ENCODE measurements at places on chromosomes 3 and 15.

DNA sequence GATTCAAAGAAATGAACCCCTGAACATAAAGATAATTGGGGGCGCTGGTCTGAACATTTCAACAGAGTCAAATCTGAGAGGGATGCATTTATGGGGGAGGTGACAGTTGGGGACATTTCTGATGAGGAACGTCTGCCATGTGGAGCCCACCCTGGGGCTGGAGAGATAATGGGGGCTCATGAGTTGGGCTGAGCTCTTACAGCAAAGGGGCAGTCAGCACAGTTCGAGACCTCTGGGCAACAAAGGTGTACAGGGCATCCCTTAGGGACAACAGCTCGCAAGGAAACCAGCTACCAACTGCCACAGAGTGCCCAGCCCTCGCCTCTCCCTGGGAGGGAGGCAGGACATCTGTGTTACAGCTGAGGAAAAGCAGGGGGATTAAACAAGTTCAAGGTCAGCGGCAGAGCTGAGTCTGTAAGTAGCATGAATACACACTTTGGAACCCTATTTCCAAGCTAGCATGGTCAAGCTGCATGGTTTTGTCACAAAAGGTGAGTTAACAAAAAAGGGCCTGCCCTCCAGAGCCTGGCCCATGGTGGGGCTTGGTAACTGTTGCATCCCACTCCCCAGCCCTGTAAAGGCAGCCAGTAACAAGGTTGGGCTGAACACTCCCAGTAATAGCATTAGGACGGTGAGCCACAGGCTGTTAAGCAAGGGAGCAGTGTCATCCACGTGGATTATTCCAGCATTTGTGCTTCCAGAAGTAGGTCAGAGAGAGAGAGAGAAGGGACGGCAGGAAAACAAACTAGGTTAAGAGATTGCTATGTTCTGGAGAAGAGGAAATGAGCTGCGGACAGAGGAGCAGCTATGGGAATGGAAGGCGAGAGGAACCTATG lies 4.3 kb downstream of the GNB5 start:
- no peak for DNase-seq

- no peak for DNase-seq
These were observed 327.5 kb downstream of the RORA start for GRCh38 chr15:60901647-60902046.

DNA sequence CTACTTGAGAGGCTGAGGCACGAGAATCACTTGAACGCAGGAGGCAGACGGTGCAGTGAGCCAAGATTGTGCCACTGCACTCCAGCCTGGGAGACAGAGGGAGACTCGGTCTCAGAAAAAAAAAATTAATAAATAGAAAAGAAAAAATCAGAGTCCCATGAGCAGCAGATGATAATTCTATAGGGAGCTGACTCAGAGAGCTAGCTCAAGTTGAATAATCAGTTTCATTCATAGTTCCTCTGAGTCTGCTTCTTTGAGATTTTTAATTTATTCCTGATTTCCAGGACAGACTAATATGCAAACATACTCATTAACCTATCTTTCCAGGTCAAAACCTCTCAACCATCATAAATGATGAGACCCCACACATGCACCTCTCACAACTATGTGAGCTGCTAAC lies 55.0 kb upstream of the PTX3 start:
- no peak for DNase-seq

DNA sequence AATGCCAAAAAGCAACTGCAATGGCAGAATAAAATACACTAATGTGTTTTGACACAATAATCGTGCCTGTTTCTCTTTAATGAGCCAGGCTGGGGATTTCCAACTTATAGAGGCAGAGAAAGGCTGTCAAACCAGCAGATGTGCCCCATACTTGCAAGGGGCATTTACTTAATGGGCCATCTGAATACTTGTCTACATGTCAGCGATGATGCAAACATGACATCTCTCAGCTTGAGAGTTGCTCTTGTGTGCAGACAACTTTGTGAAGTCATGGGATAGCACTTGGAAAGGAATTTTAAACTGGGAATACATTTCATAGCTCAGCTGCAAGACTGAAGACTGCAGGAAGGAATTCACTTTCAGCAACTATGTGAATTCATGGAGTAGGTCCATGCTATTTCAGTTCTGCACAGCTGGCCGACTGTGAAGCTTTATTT lies 127.4 kb upstream of the ADAMTS9 start:
- DNase-seq, result no peak

- no peak for DNase-seq
These were observed 19.1 kb upstream of the GJD2 start for GRCh38 chr15:34773917-34774316.

DNA sequence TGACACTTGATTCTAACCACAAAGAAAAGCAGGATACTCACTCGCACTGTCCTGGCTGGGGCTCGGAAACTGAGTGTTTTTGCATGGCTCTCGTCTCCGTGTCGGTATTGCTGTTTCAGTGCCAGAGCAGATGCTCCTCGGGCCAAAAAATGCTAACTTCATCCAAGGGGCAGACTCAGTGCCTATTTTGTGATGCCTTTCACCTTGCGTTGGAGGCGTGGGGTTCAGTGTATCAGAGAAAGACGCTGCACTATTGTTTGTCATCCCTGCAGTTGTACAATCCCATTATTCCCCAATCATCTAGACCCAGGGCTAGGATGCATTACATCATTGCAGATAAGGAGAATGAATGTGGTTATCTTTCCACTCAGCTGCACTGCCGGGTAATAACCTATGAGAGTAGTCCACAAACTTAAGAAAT lies 1.4 kb downstream of the CACNA2D3 start:
- no peak for DNase-seq

DNA sequence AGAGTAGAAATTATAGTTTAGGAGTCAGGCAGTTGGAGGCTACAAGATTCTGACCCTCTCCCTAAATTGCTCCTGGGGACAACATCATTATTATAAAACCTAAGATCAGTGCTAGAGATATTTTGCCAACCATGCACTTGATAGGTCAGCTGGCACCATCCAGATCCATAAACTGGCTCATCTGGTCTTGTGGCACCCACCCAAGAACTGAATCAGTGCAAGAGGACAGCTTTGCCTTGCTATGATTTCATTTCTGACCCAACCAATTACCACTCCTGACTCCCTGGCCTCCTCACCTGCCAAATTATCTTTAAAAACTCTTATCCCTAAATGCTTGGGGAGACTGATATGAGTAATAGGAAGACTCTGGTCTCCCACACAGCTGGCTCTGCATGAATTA lies 461.1 kb upstream of the TGFBR2 start:
- DNase-seq, result no peak

DNA sequence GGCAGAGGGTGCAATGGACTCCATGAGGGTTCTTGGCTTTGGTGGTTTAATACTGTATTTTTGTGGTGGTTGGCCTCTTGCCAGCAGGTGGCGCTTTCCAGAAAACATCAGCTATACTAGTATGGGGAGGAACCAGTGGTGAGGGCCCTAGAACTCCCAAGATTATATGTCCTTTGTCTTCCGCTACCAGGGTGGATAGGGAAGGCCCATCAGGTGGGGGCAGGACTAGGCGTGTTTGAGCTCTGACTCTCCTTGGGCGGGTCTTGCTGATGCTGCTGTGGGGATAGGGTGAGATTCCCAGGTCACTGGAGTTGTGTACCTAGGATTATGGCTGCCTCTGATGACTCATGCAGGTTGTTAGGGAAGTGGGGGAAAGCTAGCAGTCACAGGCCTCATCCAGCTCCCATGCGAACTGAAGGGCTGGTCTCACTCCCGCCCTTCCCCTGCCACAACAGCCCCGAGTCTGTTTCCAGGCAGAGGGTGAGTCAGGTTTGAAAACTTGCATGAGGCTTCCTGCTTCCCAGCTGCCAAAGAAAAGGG lies 357.7 kb downstream of the OTOL1 start:
- DNase-seq, result no peak

GRCh38 chr3:13217736-13218540 lies 144.7 kb upstream of the IQSEC1 start:
- no peak for DNase-seq

GRCh38 chr3:126340943-126341754 lies 16.1 kb downstream of the KLF15 start:
- DNase-seq, result no peak

DNA sequence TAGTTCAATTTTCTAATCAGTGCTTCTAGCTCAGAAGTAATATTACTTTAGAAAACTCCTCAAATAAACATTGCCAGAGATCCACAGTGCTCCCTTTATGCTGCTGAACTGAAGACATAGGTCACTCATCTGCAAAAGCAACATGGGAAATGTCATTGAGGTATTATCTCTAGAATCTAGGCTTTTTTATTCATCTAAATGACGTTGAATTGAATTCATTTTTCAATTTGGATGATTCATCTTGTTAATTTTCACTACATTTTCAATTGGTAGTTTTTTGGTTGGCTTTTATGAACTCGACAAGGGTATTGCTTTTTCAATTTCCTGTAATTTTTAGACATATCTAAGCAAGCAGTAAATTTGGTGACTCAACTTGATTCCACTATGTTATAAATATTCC lies 275.4 kb downstream of the NFKBIZ start:
- DNase-seq, result no peak

- no peak for DNase-seq
These were observed 437.3 kb downstream of the TBL1XR1 start for GRCh38 chr3:176759815-176760506.
